ENCODE measurements at places on chromosomes 7 and 10. TPM values are rescaled to one million over a fixed set of nuclear protein-coding genes. Genes with fewer than 3 reads are reported as not detected.

The CXCL12 gene
- not detected for total RNA-seq

The MSANTD7 gene
- 21.0 TPM for total RNA-seq

The ASAH2 gene
- total RNA-seq = 4.9 TPM

The ZNF33B gene
- total RNA-seq = 16.5 TPM

The ZPBP gene
- total RNA-seq = not detected

The RBAK gene
- 11.9 TPM for total RNA-seq

The MKLN1 gene
- 41.4 TPM for total RNA-seq

The SH2D4B gene
- not detected for total RNA-seq

The CTAGE4 gene
- 1.2 TPM for total RNA-seq

DNA sequence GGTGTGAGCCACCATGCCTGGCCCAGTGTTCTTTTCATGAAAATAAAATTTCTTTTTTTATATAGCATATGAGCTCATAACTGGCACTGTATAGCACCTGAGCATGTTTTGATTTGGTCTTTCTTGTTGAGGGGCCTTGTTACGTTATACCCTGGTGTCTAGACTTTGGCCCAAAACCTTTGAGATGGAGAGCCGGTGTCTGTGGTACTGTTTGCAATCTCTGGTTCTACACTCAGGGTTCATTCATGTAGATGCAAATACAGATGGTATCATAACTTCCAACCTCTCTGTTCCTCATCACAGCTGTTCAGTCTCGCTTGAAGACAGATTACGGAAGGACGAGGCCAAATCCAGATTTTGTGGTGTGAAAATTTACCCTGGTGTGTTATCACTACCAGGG lies at the start of gene TAS2R5:
Gene TAS2R5, plus strand, starts transcription at position 301 of the 400 bp plus-strand sequence. CDS start 145 bp downstream, outside the sequence.
- no peaks in the 10 kb centered on the region for H3K36me3 ChIP-seq
- no peak for DNase-seq
- H3K4me1 ChIP-seq = peaks cover 1% of the 10 kb centered on the region
- no peak within 1 kb of the TSS for H3K27ac ChIP-seq
- no peaks in the 10 kb centered on the region for H3K27me3 ChIP-seq

- no peak overlapping the region for H3K27ac ChIP-seq
- H3K36me3 ChIP-seq = no peaks in the 10 kb centered on the region
- no peaks in the 10 kb centered on the region for H3K4me1 ChIP-seq
- no peaks in the 10 kb centered on the region for H3K27me3 ChIP-seq
These were observed 183.7 kb downstream of the FGFR2 start for GRCh38 chr10:121414366-121415062.

- no peaks in the 10 kb centered on the region for H3K4me1 ChIP-seq
- DNase-seq = no peak
- H3K4me3 ChIP-seq = no peak overlapping the region
- H3K27me3 ChIP-seq = no peaks in the 10 kb centered on the region
These were observed 527.6 kb upstream of the ANKRD30A start for GRCh38 chr10:36597756-36598320.

DNA sequence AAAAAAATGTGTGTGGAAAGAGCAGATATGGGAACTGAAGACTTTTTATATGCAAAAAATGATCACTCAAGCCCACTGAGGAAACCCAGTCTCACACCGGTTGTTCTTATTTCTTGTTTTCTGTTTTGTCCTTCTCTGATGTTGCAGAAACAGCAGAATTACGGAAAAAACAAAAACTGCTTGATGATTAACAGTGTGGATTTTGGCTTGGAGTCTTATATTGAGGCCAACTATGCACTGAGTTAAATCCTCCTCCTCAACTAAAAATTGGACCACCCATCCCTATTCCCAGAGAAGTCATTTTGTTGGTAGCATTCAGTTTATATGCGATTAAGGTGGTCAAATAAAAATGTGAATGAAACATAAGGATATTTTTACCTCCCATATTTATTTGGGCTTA lies 246.1 kb downstream of the LRMDA start:
- H3K4me3 ChIP-seq = no peak overlapping the region
- DNase-seq = no peak
- H3K36me3 ChIP-seq = no peaks in the 10 kb centered on the region
- H3K27ac ChIP-seq = no peak overlapping the region
- peaks cover 8% of the 10 kb centered on the region for H3K27me3 ChIP-seq

DNA sequence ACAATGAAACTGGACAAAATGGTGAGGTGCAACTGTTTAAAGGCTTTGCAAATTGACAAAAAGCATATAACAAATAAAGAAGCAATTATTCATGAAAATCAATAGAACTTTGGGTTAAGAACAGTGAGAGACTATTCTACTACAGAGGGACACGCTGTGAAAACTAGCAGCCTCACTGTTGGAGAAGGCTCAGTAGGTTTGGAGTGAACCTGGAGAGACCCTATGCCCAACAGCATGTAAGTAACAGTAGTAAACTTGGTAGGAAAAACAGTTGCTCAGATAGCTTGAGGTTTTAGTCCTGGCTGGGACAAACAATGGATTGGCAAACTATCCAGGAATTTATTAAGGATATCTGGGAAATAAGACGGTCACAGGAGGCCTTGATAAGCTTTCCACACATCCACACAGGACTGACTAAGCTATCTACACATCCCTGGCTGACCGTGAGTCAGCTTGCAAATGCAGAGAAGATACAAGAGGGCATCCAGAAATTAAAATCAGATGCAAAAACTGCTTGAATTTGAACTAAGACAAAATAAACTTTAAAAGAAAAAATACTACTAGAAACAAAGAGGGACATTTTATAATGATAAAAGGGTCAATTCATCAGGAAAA lies 15.9 kb downstream of the FAM149B1 start:
- H3K4me3 ChIP-seq = no peak overlapping the region
- no peak for DNase-seq
- H3K36me3 ChIP-seq = peaks cover 20% of the 10 kb centered on the region
- no peak overlapping the region for H3K27ac ChIP-seq

DNA sequence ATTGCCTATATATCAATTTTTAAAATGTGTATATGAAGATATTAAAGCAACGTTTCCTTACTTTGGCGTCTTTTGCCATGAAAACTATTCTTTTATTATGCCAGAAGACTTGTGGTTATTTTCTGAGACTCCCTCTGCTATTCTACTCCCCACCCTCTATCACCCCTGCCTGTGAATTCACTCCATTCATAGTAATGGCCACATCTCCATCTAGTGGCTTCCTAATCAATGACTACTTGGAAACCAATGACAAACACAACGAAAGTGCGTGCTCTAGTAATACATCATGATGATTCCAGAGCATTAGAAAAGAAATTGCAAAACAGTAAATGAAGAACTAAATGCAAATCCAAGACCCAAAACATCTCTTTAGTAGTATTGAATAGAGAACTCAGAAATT lies 186.7 kb upstream of the HGF start:
- no peak for DNase-seq
- H3K27ac ChIP-seq = no peak overlapping the region
- H3K4me3 ChIP-seq = no peak overlapping the region
- H3K36me3 ChIP-seq = no peaks in the 10 kb centered on the region
- no peaks in the 10 kb centered on the region for H3K27me3 ChIP-seq

- no peak for DNase-seq
- H3K4me1 ChIP-seq = no peaks in the 10 kb centered on the region
- no peak overlapping the region for H3K4me3 ChIP-seq
These were observed 79.5 kb downstream of the ST7 start for GRCh38 chr7:117032810-117033209.

DNA sequence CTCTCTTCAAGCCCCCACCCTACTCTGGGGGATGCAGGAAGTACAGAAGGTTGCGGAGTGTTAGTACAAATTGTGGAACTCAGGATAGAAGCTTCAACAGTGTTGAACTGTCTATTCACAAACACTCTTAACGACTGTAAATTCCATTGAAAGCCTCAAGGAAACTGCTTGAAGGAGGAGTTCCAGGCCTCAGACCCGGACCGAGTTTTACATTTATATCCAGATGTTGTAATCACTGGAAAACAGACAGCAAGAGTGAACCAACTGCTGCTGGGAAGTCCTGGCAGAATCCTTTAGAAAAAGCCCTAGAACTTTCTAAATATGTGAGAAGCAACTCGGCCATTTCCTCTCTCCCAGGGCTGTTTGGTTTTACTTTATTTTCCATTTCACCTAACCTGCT lies 84.1 kb upstream of the LRRC18 start:
- H3K27ac ChIP-seq = no peak overlapping the region
- no peaks in the 10 kb centered on the region for H3K4me1 ChIP-seq
- no peaks in the 10 kb centered on the region for H3K36me3 ChIP-seq
- peaks cover 19% of the 10 kb centered on the region for H3K27me3 ChIP-seq

DNA sequence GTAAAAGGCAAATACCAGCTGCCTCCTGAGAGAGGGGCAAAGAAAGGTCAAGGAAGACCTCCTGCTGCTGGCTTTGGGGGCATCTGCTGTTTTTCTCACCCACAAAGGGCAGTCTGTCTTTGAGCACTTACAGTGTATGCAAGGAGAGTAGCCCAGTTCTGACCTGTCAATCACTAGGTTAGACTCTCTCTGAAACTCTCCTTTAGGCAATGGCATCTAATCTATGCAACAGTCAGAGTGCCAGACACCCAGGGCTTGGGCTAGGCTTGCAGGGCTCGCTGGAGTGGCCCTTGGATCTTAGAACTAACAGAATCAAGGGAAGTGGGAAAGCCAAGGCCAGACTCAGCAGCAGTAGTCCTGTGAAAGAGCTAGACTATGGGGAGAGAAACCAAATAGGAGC lies 522.9 kb downstream of the NRG3 start:
- no peaks in the 10 kb centered on the region for H3K4me1 ChIP-seq
- H3K4me3 ChIP-seq = no peak overlapping the region
- no peak for DNase-seq
- no peak overlapping the region for H3K27ac ChIP-seq
- H3K27me3 ChIP-seq = no peaks in the 10 kb centered on the region
- no peaks in the 10 kb centered on the region for H3K36me3 ChIP-seq

DNA sequence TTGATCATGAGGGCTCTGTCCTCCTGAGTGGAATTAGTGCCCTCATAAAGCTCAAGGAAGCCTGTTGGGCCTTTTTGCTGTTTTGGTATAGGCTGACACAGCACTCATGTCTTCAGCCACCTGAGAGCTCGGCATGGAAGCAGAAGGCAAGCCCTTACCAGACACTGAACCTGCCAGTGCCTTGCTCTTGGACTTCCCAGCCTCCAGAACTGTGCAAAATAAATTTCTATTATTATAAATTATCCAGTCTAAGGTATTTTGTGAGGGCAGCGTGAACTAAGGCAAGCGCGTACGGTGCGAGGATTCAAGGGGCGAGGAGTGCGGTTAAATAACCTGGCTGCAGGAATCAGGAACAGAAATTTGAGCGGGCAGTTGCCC lies 281.5 kb upstream of the LYZL1 start:
- no peak for DNase-seq
- H3K27me3 ChIP-seq = no peaks in the 10 kb centered on the region
- no peaks in the 10 kb centered on the region for H3K36me3 ChIP-seq

GRCh38 chr10:88260329-88261051 lies 322.6 kb downstream of the RNLS start:
- H3K36me3 ChIP-seq = peaks cover 21% of the 10 kb centered on the region
- no peak for DNase-seq
- no peak overlapping the region for H3K4me3 ChIP-seq
- H3K4me1 ChIP-seq = peaks cover 8% of the 10 kb centered on the region
- peaks cover 5% of the 10 kb centered on the region for H3K27me3 ChIP-seq

DNA sequence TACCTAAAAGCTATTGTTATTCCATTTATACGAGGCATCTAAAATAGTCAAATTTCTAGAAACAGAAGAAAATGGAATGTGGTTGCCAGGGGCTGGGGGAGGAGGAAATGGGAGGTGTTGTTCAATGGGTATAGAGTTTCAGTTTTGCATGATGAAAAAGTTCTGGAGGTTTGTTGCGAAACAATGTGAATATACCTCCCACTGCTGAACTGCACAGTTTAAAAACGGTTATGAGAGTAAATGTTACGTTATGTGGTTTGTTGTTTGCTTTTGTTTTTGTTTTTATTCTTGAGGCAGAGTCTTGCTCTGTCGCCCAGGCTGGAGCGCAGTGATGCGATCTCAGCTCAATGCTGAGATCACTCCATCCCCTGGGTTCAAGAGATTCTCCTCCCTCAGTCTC lies 64.9 kb upstream of the NRBF2 start:
- peak overlapping the region; percentile 24 for H3K27ac ChIP-seq
- peak overlapping the region; percentile 43 for H3K4me3 ChIP-seq
- H3K27me3 ChIP-seq = peaks cover 58% of the 10 kb centered on the region
- peaks cover 2% of the 10 kb centered on the region for H3K36me3 ChIP-seq
- no peak for DNase-seq
- H3K4me1 ChIP-seq = peaks cover 15% of the 10 kb centered on the region

DNA sequence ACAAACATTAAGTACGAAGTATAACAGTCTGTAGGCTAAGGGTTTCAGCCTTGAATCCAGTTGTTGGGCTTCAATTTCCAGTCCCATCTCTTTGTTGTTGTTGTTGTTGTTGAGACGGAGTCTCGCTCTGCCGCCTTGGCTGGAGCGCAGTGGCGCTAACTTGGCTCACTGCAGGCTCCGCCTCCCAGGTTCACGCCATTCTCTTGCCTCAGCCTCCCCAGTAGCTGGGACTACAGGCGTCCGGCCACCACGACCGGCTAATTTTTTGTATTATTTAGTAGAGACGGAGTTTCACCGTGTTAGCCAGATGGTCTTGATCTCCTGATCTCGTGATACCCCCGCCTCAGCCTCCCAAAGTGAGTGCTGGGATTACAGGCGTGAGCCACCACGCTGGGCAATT lies 464.9 kb downstream of the ANKRD7 start:
- H3K4me1 ChIP-seq = no peaks in the 10 kb centered on the region
- no peak overlapping the region for H3K4me3 ChIP-seq
- no peaks in the 10 kb centered on the region for H3K36me3 ChIP-seq
- H3K27me3 ChIP-seq = no peaks in the 10 kb centered on the region
- DNase-seq = no peak
- H3K27ac ChIP-seq = no peak overlapping the region

- H3K36me3 ChIP-seq = no peaks in the 10 kb centered on the region
- H3K27ac ChIP-seq = no peak overlapping the region
- DNase-seq = no peak
- no peak overlapping the region for H3K4me3 ChIP-seq
These were observed 16.6 kb downstream of the GNAI1 start for GRCh38 chr7:80151274-80151665.

- H3K4me1 ChIP-seq = peaks cover 2% of the 10 kb centered on the region
- no peak overlapping the region for H3K27ac ChIP-seq
- DNase-seq = no peak
- H3K36me3 ChIP-seq = no peaks in the 10 kb centered on the region
These were observed 9.4 kb downstream of the MPP7 start for GRCh38 chr10:28293236-28294168.

DNA sequence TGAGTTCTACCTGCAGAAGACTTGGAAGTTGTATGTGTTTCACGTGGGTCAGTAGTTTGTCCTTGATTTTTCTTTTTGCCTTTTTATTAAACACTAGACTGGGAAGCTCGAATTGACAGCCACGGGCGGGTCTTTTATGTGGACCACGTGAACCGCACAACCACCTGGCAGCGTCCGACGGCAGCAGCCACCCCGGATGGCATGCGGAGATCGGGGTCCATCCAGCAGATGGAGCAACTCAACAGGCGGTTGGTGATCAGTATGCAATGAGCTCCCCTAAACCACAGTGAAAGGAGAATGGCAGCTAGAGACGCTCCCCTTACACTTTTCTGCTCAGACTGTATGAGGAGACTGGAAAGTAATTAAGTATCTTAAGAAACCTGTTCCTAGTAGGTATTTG lies 126.7 kb upstream of the STK17A start:
- H3K4me1 ChIP-seq = peaks cover 14% of the 10 kb centered on the region
- no peak for DNase-seq
- no peak overlapping the region for H3K4me3 ChIP-seq

Measured in activated CD8-positive, alpha-beta memory T cell treated with anti-CD3 and anti-CD28 coated beads, Interleukin-2, amount 10 ng/mL, durations not matched to agents 7 days and 5 days (primary cell).